NCI-H1417 treated with DMSO at 0.1 percent for 48 hours (cell line): ENCODE measurements at places on chromosomes 2 and 18.

DNA sequence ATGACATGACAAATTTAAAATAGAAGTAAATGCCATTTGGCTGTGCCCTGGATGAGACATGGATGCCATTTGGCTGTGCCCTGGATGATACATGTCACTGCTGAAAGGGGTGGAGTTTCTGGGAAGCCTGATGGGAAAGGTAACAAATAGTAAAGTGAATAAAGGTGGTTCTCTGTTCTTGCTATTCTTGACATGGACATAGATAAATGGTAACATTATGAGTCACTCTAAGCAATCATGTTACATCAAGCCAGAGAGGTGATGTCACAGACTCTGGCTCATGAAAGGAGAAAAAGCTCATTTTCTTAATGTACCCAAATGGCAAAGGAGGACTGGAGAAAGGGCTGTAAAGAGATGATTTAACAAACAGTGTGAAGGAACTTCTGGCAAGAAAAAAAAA is 86.4 kb downstream of the EML6 start:
- DNase-seq = no peak

DNA sequence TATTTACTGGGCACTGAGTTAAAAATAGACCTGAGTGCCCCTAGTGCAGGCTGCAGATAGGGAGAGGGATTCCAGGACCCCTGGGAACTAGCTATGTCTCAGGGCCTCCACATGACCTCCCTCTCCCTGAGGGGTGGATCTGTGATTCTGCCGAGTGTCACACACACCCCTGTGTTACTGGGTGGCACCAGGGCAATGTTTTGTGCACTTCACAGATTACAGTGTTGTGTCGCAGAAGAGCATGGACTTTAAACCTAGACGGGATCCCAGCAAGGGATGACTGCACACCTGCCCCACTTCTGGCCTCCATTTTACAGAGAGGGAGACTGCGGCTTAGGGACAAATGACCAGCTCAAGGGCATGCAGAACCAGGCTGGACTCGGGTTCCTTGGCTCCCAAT is 65.6 kb downstream of the ZFP36L2 start:
- no peak for DNase-seq

GRCh38 chr2:238855299-238855698 is 7.4 kb downstream of the TWIST2 start:
- DNase-seq = no peak

DNA sequence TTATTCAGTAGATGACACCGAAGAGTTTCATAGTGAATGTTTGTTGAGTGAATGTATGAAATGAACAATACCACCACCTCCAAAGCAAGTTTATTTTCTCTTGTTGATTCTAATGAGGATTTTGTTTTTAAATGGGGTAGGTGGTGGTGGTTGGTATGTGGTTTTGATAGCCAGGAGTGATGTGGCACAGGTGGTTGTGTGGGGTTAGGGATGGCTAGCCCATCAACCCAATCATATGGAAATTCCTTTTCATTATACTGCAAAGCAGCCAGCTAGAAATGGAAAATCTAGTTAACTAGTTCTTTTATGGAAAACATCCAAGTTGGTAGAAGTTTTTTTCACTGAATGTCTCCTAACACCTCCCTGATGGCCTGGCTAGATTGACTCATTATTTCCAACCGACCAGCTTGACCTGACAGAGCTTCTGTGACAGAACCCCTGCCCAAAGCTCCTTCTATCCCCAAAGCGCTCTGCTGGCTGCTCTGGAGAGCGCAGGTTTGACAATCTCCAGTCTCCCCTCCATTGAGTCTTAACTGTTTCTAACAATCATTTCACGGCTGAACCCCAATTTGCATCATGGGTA is 376.9 kb downstream of the MTX2 start:
- no peak for DNase-seq

GRCh38 chr2:46249654-46250053 is 47.6 kb upstream of the EPAS1 start:
- no peak for DNase-seq
